ENCODE measurements at places on chromosomes 6 and 20.

GRCh38 chr6:97557355-97557754 lies 274.3 kb upstream of the MMS22L start:
- DNase-seq: no peak

- DNase-seq: no peak
Measured at GRCh38 chr6:18021166-18021850, 33.9 kb upstream of the KIF13A start.

DNA sequence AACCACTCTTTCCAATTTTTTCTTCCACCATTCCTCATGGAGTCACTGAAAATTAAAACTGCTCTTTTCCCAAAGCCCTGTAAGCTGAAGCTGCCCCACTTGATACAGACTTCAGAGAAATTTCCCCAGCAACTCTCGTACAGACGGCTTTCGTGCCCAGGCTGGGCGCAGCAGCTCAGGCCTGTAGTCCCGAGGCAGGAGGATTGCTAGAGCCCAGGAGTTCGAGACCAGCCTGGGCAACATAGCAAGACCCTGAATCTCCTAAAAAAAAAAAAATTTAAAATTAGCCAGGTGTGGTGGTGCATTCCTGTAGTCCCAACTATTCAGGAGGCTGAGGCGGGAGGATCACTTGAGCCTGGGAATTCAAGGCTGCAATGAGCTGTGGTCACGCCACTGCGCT lies 6.6 kb downstream of the PPDPF start:
- no peak for DNase-seq

GRCh38 chr6:53584726-53585125 lies 39.8 kb upstream of the GCLC start:
- no peak for DNase-seq

DNA sequence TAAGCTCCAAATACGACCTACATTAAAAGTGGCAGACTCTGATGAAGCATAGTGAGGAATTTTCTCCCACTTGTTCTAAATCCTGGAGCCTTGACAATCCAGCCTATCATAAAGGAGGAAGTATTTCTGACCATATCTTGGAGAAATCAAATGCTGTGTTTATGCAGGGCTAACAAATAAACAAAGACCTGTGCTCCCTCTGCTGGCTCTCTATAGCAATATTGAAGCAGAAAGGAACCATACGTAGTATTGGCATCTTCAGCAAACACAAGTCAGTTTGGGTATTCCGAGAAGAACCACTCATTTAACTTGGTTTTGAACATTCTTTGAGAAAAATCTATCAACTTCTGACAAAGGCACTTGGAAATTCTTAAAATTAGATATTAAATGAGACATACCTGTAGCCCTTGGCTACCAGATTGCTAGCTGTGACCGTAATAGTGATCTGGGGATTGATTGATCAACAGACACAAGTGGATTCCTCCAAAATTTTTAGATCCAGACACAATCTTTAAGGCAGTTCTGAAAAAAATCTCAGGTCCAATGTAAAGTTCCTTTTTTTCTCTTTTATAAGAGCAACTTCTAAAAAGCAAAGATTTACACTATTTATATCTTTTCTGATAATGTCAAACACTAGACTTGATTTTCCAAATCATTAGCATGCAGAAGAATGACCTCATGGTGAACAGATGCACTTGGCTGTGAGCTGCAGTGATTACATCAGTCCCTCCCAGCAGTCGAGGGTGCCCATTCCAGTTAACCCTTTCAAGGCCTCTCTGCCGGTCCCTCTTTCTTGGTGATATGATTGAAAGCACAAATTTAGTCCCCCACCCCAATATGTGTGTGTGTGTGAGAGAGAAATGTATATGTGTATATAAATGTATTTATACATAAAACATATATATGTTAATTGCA lies 40.2 kb downstream of the INSM1 start:
- no peak for DNase-seq

DNA sequence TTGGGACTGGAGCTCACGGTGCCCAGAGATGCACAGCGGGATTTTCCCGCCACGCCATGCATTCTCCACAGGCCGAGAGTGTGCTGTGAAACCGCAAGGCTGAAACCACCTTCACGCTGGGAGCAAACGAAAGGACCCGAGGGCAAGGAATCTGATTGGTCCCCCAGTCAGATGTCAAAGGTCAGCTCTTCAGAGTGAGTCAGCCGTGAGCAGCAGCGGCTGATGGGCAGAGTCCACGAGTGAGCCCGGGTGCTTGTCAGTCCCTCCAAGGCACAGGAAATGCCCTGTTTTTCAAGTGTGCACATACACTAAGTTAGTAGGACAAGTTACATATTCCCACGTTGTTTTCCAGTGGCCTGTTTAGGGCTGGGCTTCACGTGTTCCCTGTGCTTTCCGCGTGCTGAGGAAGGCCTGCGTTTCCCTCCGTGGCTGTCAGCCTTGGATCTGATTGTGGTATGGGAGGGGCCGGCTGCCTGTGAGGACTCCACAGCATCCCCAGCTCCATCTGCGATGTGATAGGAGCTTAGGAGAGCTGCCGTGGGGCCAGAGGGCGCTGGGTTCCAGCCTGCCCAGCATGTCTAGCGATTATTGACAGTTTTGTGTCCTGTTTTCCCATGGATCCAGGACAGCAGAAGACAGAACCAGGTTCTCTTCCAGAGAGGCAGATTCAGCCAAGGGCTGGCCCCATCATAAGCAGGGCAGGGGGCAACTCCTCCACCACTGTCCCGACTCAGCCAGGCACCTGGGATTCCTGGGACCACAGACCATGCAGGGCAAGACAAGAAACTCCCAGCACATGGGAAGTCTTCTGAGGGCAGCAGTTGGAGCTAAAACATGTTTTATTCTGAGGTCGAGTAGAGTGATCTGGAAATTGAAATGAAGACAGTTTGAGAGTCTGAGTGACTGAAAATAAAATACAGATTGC lies 38.2 kb upstream of the FRMD1 start:
- peak; percentile 5 for DNase-seq

GRCh38 chr6:36934901-36935300 lies 19.6 kb upstream of the PI16 start:
- DNase-seq: no peak

GRCh38 chr6:125009578-125009977 lies 47.3 kb downstream of the RNF217 start:
- no peak for DNase-seq

Measured in activated CD8-positive, alpha-beta memory T cell treated with anti-CD3 and anti-CD28 coated beads, Interleukin-2, amount 50 U/mL, for 4 hours (primary cell).